ENCODE measurements at places on chromosomes 13 and 19. TPM values are rescaled to one million over a fixed set of nuclear protein-coding genes. Genes with fewer than 3 reads are reported as not detected.

DNA sequence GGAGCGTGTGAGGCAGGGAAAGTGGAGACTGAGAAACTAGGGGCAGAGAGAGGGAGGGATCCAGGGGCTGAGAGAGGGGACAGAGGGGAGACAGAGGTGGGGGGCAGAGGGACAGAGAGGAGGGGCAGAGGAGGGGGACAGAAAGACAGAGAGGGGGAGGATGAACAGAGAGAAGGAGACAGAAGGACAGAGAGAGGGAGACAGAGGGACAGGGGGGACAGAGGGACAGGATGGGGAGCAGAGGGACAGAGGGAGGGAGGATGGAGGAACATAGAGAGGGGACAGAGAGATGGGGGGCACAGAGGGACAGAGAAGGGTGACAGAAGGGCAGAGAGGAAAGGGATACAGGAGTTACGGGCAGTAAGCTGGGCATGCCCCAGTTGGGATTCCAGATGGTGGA lies 14.7 kb upstream of the NANOS2 start:
- no peak overlapping the region for H3K27ac ChIP-seq
- DNase-seq: no peak
- no peak overlapping the region for H3K4me3 ChIP-seq
- no peaks in the 10 kb centered on the region for H3K36me3 ChIP-seq
- H3K4me1 ChIP-seq: peaks cover 15% of the 10 kb centered on the region

DNA sequence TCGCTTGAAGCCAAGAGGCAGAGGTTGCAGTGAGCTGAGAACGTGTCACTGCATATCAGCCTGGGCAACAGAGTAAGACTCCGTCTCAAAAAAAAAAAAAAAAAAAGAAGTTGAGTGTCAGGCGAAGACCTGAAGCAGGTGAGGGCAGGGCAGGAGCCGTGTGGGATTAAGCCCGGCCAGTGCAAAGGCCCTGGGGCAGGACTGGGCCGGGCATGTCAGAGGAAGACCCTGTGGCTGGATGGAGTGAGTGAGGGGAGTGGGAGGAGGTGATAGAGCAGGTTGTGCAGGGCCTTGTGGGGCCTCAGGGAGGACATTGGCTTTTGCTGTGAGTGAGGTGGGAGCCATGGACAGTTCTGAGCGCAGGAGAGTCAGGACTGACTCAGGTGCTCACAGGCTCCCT lies 47.9 kb downstream of the TMED1 start:
- peaks cover 44% of the 10 kb centered on the region for H3K36me3 ChIP-seq
- DNase-seq: no peak
- no peak overlapping the region for H3K27ac ChIP-seq
- no peaks in the 10 kb centered on the region for H3K27me3 ChIP-seq
- peaks cover 4% of the 10 kb centered on the region for H3K4me1 ChIP-seq

DNA sequence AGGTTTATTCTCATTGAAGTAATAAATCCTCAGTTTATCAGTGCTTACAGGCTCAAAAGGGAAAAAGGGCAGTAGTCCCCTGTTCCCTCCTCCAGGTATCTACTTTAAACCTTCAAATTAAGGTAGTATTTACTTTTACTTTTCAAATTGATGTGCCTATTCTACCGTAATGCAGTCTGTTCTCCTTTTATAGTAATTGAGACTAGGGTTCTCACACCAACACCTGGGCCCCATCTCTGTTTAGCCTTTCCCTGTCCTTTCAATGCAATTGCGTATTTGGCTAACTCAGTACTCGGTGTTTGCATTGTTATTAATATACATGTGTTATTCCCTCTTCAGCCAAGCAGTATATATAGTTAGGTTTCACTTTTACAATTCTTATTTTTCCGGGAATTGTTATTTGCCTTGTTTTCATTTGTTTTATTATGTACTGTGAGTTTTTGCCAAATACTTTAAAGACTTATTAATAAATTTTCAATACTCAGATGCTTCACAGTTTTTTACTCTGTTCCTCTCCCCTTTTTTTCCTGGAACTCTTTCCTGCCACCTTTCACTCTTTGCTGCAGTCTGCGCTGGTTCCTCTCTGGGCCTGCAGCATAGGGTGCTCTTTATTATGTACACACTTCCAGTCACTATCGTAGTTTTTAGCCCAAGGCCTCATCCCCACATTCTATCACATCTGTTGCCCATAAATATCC lies 30.3 kb downstream of the USPL1 start:
- H3K4me3 ChIP-seq: no peak overlapping the region
- DNase-seq: no peak
- peaks cover 58% of the 10 kb centered on the region for H3K36me3 ChIP-seq
- peaks cover 22% of the 10 kb centered on the region for H3K4me1 ChIP-seq
- H3K27me3 ChIP-seq: no peaks in the 10 kb centered on the region
- H3K27ac ChIP-seq: no peak overlapping the region

DNA sequence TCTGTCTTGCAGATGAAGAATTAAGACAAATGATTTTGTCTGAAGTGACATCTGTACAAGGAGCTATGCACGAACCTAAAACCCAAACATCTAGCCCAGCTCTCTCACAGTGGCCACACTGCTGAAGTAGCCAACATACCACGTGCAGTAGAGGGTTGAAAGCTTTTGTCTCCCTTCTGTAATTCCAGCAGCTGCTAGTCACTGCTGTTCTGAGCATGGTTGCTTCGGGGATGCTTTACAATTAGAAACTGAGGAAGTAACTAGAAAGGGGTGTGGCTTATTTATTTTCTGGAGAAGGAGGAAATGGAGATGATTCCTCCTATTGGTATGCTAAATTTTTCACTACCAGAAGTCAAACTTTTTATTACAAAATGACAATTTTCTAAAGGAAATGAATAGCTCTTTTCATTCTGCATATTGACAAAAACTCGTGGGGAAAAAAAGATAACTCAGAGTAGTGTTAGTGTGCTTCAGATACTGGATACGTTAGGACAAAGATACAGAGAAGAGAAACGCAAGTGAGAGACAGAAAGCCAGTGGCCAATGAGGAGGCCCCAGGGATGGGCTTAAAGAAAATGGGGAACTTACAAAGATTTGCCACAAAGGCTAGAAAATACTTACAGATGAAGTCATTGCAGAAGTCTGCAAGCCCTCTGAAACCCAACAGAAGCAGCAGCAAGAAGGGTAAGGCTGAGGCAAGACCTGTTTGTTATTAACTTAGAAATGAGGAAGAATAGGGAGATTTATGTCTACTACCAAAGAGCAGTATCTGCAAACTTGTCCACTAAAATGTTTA lies 192.7 kb upstream of the MIR17HG start:
- no peaks in the 10 kb centered on the region for H3K4me1 ChIP-seq
- H3K27ac ChIP-seq: no peak overlapping the region
- H3K4me3 ChIP-seq: no peak overlapping the region
- DNase-seq: no peak
- H3K27me3 ChIP-seq: peaks cover 26% of the 10 kb centered on the region
- H3K36me3 ChIP-seq: no peaks in the 10 kb centered on the region

DNA sequence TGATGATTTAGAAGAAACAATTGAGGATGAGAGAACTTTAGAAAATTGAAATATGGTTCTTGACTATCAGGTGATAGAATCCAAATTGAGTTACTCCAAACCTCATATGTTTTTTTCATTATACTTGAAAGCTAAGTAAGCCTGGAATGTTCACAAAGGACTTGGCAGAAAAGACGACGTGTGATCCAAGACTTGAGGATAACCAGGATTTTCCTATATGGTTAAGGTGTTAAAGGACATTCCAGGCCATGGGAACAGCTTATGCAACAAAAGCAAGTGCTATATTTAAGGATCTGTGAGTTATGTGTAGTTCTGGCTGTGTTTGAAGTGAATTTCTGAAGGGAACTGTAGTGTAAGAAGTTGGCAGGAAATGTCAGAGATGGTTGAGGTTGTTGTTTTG lies 52.5 kb downstream of the SLITRK1 start:
- H3K27ac ChIP-seq: no peak overlapping the region
- DNase-seq: no peak
- H3K4me3 ChIP-seq: no peak overlapping the region
- no peaks in the 10 kb centered on the region for H3K27me3 ChIP-seq
- no peaks in the 10 kb centered on the region for H3K36me3 ChIP-seq

DNA sequence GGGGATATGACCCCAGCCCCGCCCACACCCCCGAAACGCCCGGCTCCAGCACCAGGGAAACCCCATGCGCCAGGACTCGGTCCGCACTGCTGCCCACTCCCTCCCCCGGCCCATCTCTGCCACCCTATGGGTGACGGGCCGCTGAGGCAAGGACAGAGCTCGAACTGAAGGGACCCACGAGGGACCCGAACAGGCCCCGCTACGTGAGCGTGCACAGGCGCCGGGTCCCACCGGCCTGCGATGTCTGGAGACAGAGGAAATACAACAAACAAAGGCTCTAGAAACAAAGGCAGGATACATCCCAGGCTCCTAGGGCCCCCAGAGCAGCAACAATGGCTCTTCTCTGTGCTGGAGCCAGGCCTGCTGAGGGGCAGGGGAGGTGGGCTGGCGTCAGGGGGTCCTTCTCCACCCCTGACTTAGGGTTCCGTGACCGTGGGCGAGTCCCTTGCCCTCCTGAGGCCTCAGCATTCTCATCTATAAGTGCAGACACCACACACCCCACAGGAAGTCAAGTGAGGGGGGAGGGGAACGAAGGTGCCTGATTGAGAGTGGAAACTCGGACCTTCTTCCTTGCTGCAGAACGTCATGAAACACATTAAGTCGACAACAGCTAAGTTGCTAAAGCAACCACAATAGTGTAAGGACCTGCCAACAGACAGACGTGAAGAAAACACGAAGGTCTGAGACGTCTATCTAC lies 3.1 kb downstream of the ABHD17A start:
- peak overlapping the region; percentile 90 for H3K4me3 ChIP-seq
- DNase-seq: peak; percentile 92
- H3K27me3 ChIP-seq: no peaks in the 10 kb centered on the region
- H3K36me3 ChIP-seq: peaks cover 18% of the 10 kb centered on the region
- peaks cover 36% of the 10 kb centered on the region for H3K4me1 ChIP-seq
- peak overlapping the region; percentile 98 for H3K27ac ChIP-seq

- no peak for DNase-seq
- peaks cover 8% of the 10 kb centered on the region for H3K27me3 ChIP-seq
- no peaks in the 10 kb centered on the region for H3K4me1 ChIP-seq
Measured at GRCh38 chr13:32086366-32086765, 54.8 kb downstream of the FRY start.

GRCh38 chr19:34330116-34330515 lies 34.9 kb upstream of the GPI start:
- no peak for DNase-seq
- no peaks in the 10 kb centered on the region for H3K4me1 ChIP-seq
- peaks cover 15% of the 10 kb centered on the region for H3K36me3 ChIP-seq
- H3K27me3 ChIP-seq: no peaks in the 10 kb centered on the region
- no peak overlapping the region for H3K27ac ChIP-seq

DNA sequence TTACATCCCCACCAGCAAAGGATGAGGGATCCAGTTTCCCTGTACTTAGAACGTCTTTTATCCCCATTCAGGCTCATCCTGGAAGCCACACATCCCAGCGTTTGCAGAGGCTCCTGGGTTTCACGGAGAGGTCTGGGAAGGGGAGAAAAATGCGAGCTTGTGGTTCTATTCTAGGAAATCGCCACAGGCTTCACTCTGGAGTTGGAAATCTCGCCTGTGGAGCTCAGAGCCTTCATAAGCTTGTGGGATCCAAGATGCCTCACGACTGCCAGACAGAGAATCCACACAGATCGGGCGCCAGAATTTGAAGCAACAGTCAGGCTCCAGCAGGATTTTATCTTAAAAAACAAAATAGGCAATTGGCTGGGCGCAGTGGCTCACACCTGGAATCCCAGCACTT lies 157.9 kb downstream of the PTPRS start:
- no peaks in the 10 kb centered on the region for H3K27me3 ChIP-seq
- H3K27ac ChIP-seq: no peak overlapping the region
- no peak overlapping the region for H3K4me3 ChIP-seq
- no peaks in the 10 kb centered on the region for H3K4me1 ChIP-seq

- no peak for DNase-seq
- no peak overlapping the region for H3K4me3 ChIP-seq
- no peaks in the 10 kb centered on the region for H3K27me3 ChIP-seq
- H3K27ac ChIP-seq: no peak overlapping the region
Measured at GRCh38 chr19:30638889-30639288, 266.7 kb downstream of the ZNF536 start.

- H3K27me3 ChIP-seq: no peaks in the 10 kb centered on the region
- no peak overlapping the region for H3K4me3 ChIP-seq
- no peaks in the 10 kb centered on the region for H3K4me1 ChIP-seq
- DNase-seq: no peak
- H3K36me3 ChIP-seq: no peaks in the 10 kb centered on the region
- no peak overlapping the region for H3K27ac ChIP-seq
Measured at GRCh38 chr13:20682061-20682460, 21.4 kb upstream of the IL17D start.

DNA sequence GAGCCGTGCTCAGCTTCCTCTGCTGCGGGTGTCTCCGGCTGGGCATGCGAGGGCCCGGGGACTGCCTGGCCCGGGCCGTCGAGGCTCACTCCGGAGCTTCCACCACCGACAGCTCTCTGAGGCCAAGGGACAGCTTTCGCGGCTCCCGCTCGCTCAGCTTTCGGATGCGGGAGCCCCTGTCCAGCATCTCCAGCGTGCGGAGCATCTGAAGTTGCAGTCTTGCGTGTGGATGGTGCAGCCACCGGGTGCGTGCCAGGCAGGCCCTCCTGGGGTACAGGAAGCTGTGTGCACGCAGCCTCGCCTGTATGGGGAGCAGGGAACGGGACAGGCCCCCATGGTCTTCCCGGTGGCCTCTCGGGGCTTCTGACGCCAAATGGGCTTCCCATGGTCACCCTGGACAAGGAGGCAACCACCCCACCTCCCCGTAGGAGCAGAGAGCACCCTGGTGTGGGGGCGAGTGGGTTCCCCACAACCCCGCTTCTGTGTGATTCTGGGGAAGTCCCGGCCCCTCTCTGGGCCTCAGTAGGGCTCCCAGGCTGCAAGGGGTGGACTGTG lies 1.2 kb downstream of the S1PR4 start:
- H3K36me3 ChIP-seq: peaks cover 50% of the 10 kb centered on the region
- DNase-seq: peak; percentile 66
- peak overlapping the region; percentile 97 for H3K4me3 ChIP-seq
- peak overlapping the region; percentile 91 for H3K27ac ChIP-seq
- H3K27me3 ChIP-seq: no peaks in the 10 kb centered on the region

- no peaks in the 10 kb centered on the region for H3K4me1 ChIP-seq
- no peaks in the 10 kb centered on the region for H3K27me3 ChIP-seq
- H3K27ac ChIP-seq: no peak overlapping the region
- H3K36me3 ChIP-seq: no peaks in the 10 kb centered on the region
- no peak overlapping the region for H3K4me3 ChIP-seq
Measured at GRCh38 chr13:90518417-90518816, 829.1 kb upstream of the MIR17HG start.

GRCh38 chr13:109971006-109971405 lies 184.6 kb upstream of the IRS2 start:
- no peak overlapping the region for H3K27ac ChIP-seq
- no peak for DNase-seq
- H3K27me3 ChIP-seq: no peaks in the 10 kb centered on the region
- H3K36me3 ChIP-seq: no peaks in the 10 kb centered on the region
- no peak overlapping the region for H3K4me3 ChIP-seq

- no peak overlapping the region for H3K27ac ChIP-seq
- H3K36me3 ChIP-seq: no peaks in the 10 kb centered on the region
- peaks cover 2% of the 10 kb centered on the region for H3K27me3 ChIP-seq
- peaks cover 32% of the 10 kb centered on the region for H3K4me1 ChIP-seq
- no peak for DNase-seq
Measured at GRCh38 chr13:41549491-41549890, 92.1 kb downstream of the RGCC start.

The EDNRB gene
- not detected for total RNA-seq

The SIAH3 gene
- not detected for total RNA-seq

The ZNF440 gene
- 11.2 TPM for total RNA-seq

The CYP4F2 gene
- total RNA-seq: not detected

The ZNF563 gene
- 3.3 TPM for total RNA-seq

The ZNF135 gene
- 0.76 TPM for total RNA-seq

The ADGRE2 gene
- total RNA-seq: 0.49 TPM

The ACER1 gene
- total RNA-seq: not detected

The SMIM24 gene
- total RNA-seq: 1.1 TPM

The LILRA1 gene
- not detected for total RNA-seq

The NUCB1 gene
- total RNA-seq: 226 TPM

Measured in activated CD8-positive, alpha-beta memory T cell treated with anti-CD3 and anti-CD28 coated beads, Interleukin-2, amount 10 ng/mL, durations not matched to agents 7 days and 5 days (primary cell).